ENCODE measurements at places on chromosomes 6 and 20. TPM values are rescaled to one million over a fixed set of nuclear protein-coding genes. Genes with fewer than 3 reads are reported as not detected.

- peak; percentile 58 for DNase-seq
Observed at GRCh38 chr6:30067460-30068139, 602 bp downstream of the PPP1R11 start.

DNA sequence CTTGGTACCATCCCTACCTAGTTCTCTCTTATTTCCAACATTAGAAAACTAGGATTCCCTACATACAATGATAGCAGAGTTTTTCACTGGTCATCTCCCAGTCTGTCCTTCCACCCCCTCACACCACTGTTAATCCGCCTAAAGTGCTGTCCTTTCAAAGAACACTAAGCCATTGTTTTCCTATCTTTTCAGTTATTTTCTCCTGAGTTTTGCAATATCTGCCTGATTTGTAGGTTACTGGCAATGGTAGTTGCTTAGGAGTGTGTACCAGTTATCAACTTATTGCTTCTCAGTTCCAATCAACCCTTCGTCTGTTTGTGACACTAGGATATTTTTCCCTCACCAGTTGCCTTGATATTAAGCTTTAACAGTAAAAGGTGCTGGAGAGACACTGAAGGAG, 135.0 kb downstream of the EPM2A start:
- no peak for DNase-seq

DNA sequence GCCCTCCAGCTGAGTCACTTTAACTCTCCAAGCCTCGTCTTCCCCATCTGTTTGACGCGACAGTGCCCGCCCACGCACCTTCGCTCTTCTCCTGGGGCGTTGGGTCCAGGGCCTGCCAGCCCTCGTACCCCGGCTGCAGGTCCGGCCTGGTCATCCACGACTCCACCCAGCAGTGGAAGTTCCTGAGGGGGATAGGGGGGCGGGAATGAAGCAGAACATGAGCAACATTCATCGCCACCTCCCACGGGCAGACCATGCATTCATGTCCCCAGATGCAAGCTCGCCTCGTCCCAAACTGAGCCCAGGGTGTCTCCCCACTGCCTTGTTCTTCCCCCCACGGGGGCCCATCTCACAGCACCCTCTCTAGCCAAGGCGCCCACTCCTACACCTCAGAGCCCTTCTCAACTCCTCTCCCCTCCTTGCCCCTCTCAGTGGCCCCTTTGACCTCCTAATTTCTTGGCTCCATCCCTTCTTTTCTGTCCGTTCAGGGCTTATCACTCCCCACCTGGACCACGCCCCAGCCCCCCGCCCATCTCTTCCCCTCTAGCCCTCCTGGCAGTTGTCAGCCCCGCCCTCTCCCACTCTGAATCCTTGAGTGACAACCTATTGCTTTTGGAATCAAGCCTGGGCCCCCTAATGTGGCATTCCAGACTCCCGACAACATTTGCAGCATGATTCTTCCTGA, 23.7 kb downstream of the TGM2 start:
- DNase-seq, result no peak

Gene GABRR2
- polyA plus RNA-seq, result 0.21 TPM

Gene GPR31
- polyA plus RNA-seq, result not detected
